Naive thymus-derived CD8-positive, alpha-beta T cell (primary cell): ENCODE measurements at places on chromosomes 6 and 20. TPM values are rescaled to one million over a fixed set of nuclear protein-coding genes. Genes with fewer than 3 reads are reported as not detected.

Gene LAMA2
- not detected for total RNA-seq

Gene TBX18
- total RNA-seq, result not detected

Gene COL10A1
- total RNA-seq, result not detected

Gene PRDM13
- total RNA-seq, result not detected

GRCh38 chr6:158009114-158009891 is 27.6 kb downstream of the SYNJ2 start:
- peak; percentile 63 for DNase-seq
- H3K4me3 ChIP-seq, result peak overlapping the region; percentile 87
- no peaks in the 10 kb centered on the region for H3K27me3 ChIP-seq

Gene GZF1
- total RNA-seq, result 13.7 TPM

DNA sequence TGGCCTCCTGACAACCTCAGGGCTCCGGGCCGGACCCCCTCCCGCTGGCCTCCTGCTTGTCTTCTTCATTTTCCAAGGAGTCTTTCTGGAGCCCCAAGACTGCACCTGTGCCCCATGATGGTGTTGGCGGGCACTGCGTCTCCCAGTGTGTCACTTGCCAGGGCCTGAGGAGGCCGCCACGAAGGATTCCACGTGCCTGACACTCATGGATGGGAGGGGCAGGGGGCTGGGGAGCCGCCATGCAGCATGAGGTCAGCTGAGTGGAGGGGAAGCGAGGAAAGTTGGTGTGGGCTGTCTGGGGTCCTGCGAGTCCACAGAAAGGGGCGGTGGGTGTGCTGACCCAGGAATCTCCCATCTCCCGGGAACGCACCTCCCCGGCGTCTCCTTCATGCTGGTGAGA is 165.7 kb downstream of the SMOC2 start:
- DNase-seq, result no peak
- H3K4me3 ChIP-seq, result no peak overlapping the region
- H3K4me1 ChIP-seq, result no peaks in the 10 kb centered on the region
- no peak overlapping the region for H3K27ac ChIP-seq
- H3K27me3 ChIP-seq, result peaks cover 15% of the 10 kb centered on the region

Gene MLN
- total RNA-seq, result not detected
